ENCODE measurements at places on chromosomes 6 and 20. TPM values are rescaled to one million over a fixed set of nuclear protein-coding genes. Genes with fewer than 3 reads are reported as not detected.

DNA sequence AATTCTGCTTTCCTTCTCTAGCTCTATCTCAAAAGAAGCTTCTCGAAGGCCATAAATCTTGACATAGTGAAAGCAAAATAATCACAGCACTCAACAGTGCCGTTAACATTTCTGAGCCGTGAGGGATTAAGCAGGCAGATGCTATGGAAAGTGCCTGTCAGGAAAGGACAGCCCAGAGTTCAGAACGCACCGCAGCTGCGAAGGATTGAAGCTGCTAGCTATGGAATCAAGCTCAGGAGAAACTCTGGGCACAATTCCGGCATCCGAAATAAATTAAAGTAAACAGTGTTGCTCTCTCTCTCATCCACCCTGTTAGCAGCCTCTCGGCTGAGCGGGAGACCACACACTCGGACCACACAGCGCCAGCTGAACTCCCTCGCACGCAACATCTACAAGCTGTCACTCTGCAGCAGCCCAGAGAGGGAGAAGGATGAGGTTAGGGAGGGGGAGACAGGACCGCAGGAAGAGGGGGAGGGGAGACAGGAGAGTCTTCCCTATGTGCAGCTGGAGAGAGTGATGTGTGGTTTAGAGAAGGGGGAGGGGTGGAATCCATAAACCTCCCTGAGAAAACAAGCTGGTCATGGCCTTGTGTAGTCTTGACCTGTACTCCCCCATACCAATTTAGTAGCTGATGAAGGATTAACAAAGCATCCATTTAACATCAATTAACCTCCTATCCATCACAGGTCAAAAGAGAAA lies 9.0 kb downstream of the EXOC2 start:
- peak overlapping the region; percentile 34 for H3K4me3 ChIP-seq
- DNase-seq, result no peak
- peak overlapping the region; percentile 48 for H3K27ac ChIP-seq
- H3K4me1 ChIP-seq, result peaks cover 39% of the 10 kb centered on the region

SERPINB6 gene
- total RNA-seq, result 55.2 TPM

DNA sequence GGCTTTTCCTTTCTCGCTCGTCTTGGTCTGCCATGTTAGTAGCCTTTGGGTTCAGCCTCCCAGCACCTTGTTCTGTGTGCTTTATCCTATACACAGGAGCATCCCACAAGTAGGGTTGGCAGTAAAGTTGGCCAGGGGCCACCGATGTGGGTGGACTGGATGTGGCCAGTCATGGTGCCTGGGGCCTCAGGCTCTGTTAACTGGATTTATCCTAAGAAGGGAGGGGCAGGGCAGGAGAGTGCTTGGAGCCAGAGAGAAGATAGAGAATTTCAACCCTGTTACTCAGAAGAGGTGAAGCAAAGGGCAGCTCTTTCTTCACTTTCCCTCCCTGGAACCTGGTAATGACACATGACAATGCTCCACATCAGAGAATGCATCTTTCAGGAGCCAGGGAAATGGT lies 14.1 kb upstream of the SIRPB2 start:
- H3K27ac ChIP-seq, result no peak overlapping the region
- peaks cover 68% of the 10 kb centered on the region for H3K27me3 ChIP-seq
- H3K4me3 ChIP-seq, result no peak overlapping the region
- no peaks in the 10 kb centered on the region for H3K36me3 ChIP-seq
- DNase-seq, result no peak

GRCh38 chr6:159838020-159838744 lies 38.1 kb downstream of the PNLDC1 start:
- no peak overlapping the region for H3K27ac ChIP-seq
- H3K4me1 ChIP-seq, result peaks cover 3% of the 10 kb centered on the region
- peaks cover 15% of the 10 kb centered on the region for H3K27me3 ChIP-seq
- no peak overlapping the region for H3K4me3 ChIP-seq

GRCh38 chr20:64131406-64131805 lies 24.0 kb upstream of the NPBWR2 start:
- no peaks in the 10 kb centered on the region for H3K36me3 ChIP-seq
- no peak for DNase-seq
- no peaks in the 10 kb centered on the region for H3K4me1 ChIP-seq
- peaks cover 15% of the 10 kb centered on the region for H3K27me3 ChIP-seq
- H3K27ac ChIP-seq, result no peak overlapping the region

DNA sequence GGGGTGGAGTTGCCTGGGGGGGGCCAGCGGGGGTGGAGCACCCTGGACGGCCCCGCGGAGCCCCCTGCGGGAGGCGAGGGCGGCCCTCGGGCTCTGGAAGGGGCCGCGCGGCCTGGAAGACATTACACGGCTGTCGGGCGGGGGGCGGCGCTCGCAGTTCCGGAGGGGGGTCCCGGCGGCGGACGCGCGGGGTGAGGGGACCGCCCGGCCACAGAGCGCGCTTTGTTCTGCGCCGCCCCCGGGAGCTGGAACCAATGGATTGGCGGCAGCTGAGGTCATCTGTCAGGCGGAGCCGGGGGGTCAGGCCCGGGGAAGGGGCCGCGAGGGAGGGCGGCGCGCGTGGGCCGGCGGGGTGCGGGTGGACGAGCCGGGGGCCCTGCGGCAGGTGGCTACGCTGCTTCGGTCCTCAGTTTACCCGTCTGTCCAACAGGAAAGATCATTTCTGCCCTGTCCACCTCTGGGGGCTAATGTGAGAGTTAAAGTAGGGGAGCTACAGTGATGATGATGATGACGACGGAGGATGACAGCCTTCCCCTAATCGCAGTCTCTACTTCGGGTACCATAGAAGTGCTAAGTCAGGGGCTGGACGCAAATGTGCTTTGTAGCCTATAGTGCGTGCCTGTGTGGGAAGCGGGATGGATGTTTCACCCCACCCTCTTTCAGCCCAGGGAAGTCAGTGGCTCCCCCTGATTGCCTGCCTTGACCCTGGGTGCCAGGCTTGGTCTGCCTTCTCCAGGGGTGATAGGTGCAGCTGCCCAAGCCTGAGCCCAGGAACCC lies 10.4 kb downstream of the SRXN1 start:
- peaks cover 4% of the 10 kb centered on the region for H3K36me3 ChIP-seq
- peaks cover 15% of the 10 kb centered on the region for H3K27me3 ChIP-seq
- peaks cover 8% of the 10 kb centered on the region for H3K4me1 ChIP-seq
- H3K27ac ChIP-seq, result no peak overlapping the region
- no peak overlapping the region for H3K4me3 ChIP-seq
- no peak for DNase-seq

- no peak overlapping the region for H3K27ac ChIP-seq
- no peak overlapping the region for H3K4me3 ChIP-seq
- H3K36me3 ChIP-seq, result no peaks in the 10 kb centered on the region
- no peaks in the 10 kb centered on the region for H3K27me3 ChIP-seq
- no peaks in the 10 kb centered on the region for H3K4me1 ChIP-seq
Observed at GRCh38 chr6:167665698-167666330, 160.9 kb upstream of the AFDN start.

SAPCD1 gene
- total RNA-seq, result 12.8 TPM

SIRPB1 gene
- 6.0 TPM for total RNA-seq

- H3K27ac ChIP-seq, result no peak overlapping the region
- H3K36me3 ChIP-seq, result no peaks in the 10 kb centered on the region
- H3K4me1 ChIP-seq, result no peaks in the 10 kb centered on the region
- H3K27me3 ChIP-seq, result peaks cover 6% of the 10 kb centered on the region
- DNase-seq, result no peak
Observed at GRCh38 chr6:151993364-151993763, 185.9 kb downstream of the ESR1 start.

IRF4 gene
- 184 TPM for total RNA-seq

- H3K4me3 ChIP-seq, result no peak overlapping the region
- no peak for DNase-seq
- no peaks in the 10 kb centered on the region for H3K27me3 ChIP-seq
- peaks cover 52% of the 10 kb centered on the region for H3K36me3 ChIP-seq
Observed at GRCh38 chr6:160089534-160089897, 32.1 kb upstream of the SLC22A1 start.

OR12D3 gene
- not detected for total RNA-seq

GRCh38 chr6:138638604-138639003 lies 135.0 kb upstream of the CCDC28A start:
- H3K36me3 ChIP-seq, result no peaks in the 10 kb centered on the region
- H3K27ac ChIP-seq, result no peak overlapping the region
- H3K27me3 ChIP-seq, result peaks cover 42% of the 10 kb centered on the region
- no peak overlapping the region for H3K4me3 ChIP-seq
- no peaks in the 10 kb centered on the region for H3K4me1 ChIP-seq

DNA sequence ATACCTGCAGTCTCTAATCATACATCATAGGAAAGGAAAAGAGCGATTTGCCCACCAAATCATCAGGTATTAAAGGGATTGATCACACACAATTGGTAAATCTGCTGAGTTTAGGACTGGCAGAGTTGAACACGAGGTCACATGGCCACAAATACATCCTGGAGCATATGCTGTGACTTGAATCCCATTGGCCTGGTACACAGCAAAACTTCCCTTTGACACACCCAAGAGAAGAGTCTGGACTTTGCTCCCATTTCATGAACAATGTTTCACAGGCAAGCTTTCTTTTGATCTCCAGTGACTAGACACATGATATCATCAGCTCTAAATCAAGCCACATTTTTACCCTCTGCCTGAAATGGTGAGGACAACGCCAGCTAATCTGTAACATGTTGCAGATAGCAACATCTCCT lies 117.9 kb downstream of the ISM1 start:
- H3K27ac ChIP-seq, result no peak overlapping the region
- no peaks in the 10 kb centered on the region for H3K27me3 ChIP-seq
- H3K4me1 ChIP-seq, result peaks cover 7% of the 10 kb centered on the region
- DNase-seq, result no peak
